ENCODE measurements at places on chromosomes 1 and 21. TPM values are rescaled to one million over a fixed set of nuclear protein-coding genes. Genes with fewer than 3 reads are reported as not detected.

- no peak for DNase-seq
These were observed 30.2 kb downstream of the GRIK1 start for GRCh38 chr21:29909571-29909970.

BACE2 gene
- 20.0 TPM for total RNA-seq

GRCh38 chr1:79133774-79134364 is 127.3 kb upstream of the ADGRL4 start:
- no peak for DNase-seq

DNA sequence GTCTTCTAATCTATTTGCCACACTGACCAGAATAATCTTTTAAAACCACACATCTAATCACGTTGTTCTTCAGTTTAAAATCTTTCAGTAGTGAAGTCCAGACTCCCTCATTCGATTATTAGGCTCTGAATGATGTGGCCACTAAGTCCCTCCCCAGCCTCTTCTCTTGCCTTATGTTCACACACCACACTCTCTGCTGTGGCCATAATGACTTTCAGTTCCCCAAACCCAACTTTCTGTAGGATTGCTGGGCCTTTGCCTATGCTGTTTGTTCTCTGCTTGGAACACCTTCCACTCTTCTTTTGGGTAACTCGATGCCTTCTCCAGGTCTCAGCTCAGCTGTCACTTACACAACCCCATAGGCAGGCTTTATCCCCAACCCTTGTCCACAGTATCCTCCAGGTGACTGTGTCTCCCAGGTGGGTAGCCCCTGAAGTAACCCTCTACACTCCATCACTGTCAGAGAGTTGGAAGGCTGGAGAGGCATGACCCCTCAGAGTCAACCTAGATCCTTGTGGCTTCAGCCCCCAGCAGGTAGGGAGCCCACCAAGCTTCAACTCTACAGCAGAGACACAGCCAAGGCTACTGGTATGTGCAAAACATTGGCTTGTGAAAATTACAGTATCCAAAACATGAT is 8.4 kb upstream of the SLC37A1 start:
- DNase-seq = no peak

GRCh38 chr21:45613881-45614280 is 29.6 kb upstream of the PCBP3 start:
- no peak for DNase-seq

- DNase-seq = no peak
These were observed 5.8 kb downstream of the TIAM1 start for GRCh38 chr21:31337996-31338907.

GRCh38 chr1:65792669-65793358 is at the start of gene PDE4B:
TSS of gene PDE4B (plus strand) at chr1:65792895.
- no peak for DNase-seq

VANGL2 gene
- 1.5 TPM for total RNA-seq

DNA sequence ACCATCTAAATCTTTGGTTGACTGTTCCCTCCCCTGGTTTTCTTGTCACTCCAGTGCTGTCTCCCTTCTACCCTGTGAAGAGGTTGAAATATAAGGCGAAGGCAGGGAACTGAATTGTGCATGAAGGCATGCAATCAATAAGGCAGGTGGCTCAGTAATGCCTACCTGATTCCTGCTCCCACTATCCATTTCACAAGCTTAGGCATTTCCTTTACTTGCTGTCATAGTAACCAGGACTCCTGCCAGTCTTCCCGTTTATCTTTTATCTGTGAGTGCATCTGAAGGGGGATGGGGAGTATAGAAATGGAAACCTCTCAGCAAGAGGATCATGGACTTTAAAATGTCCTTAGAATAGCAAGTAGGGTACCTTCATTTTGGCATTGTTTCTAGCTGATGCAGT is 40.5 kb downstream of the MRPS6 start:
- peak; percentile 8 for DNase-seq

DNA sequence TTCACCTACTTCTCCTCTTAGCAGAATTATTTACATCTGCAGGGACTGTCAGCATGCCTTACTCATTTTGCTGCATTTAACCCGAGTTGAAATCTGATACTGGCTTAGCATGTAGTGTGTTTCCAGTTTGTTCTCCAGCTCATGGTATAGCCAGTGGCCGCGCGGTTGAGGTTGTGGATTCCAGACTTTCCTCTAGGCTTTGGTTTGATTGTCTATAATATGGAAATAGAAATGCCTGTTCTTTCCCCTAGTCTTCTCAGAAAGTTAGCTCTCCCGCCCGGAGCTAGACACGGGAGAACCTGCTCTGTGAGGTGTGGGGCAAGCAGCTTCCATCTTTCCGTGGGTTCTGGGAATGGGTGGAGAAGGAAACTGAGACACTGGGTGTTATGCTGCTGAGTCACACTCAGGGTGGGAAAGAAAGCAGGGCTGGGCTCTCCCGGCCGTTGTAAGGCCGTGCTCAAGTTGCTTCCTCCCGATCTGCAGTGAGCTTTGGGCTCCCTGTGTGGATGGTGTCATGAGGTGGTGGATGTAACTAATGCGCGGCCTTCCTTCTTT is 206.8 kb upstream of the TMEM51 start:
- peak; percentile 48 for DNase-seq

OR2T12 gene
- not detected for total RNA-seq

FTCD gene
- 0.33 TPM for total RNA-seq

DNA sequence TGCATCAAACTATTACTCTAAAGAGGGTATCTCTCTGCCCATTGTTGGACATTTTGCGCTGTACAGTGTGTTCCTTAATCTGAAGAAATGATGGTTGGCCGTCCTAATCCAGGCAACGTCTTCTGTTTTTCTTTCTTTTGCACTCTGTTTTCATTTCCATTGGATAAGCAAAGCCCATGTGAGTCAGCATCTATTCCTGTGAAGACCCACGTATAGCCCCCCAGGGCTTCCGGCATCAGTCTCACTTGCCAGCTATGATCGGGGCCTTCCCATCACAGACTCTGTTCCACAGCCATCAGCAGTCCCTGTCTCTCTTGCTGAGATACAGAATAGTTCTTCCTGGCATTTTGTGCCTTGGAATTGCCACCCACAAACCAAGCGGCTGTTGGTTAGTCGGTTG is 29.2 kb upstream of the BRDT start:
- DNase-seq = no peak

GRCh38 chr1:28199328-28200233 is 23.1 kb upstream of the PTAFR start:
- no peak for DNase-seq

KRTAP22-2 gene
- not detected for total RNA-seq

GRCh38 chr1:180234369-180235076 is 4.5 kb downstream of the LHX4 start:
- DNase-seq = no peak

OR6N1 gene
- not detected for total RNA-seq

NBPF4 gene
- not detected for total RNA-seq

DNA sequence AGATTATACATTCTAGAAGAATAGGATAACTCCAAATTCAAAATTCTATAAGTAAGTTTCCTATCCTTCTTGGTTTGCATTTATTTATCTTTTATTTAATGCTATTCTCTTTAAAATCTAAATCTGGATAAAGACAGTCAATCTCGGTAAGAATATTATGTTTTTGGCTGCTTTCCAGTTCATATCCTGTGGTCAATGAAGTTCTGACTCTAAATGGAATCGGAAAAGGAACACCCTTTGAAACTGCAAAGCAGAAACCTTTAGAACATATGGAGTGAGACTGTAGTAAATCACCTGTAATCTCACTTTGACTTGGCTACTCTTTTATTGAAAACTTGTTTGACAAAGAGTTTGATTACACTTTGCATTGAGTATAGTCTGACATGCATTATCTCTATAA is 85.2 kb downstream of the KIFAP3 start:
- DNase-seq = no peak

DNA sequence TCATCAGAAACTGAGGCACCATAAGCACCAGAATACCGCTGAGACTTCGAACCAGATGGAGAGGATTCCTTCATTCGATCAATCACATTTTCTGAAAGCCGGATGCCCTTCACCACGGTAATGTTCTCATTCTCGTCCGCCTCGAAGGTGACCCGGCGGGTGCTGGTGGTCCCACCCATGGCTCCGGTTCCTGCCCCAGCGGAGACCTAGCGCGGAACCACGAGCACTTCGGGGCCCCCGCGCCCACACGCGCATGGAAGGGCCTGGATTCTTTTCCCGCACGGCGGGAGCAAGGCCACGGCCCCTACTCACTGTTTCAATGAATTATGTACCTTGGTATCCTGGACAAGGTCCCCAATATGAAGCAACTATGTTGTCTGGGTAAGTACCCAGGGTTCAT is 33.1 kb upstream of the WDTC1 start:
- DNase-seq = no peak

GRCh38 chr1:178518894-178519293 is 6.0 kb downstream of the TEX35 start:
- no peak for DNase-seq

DNA sequence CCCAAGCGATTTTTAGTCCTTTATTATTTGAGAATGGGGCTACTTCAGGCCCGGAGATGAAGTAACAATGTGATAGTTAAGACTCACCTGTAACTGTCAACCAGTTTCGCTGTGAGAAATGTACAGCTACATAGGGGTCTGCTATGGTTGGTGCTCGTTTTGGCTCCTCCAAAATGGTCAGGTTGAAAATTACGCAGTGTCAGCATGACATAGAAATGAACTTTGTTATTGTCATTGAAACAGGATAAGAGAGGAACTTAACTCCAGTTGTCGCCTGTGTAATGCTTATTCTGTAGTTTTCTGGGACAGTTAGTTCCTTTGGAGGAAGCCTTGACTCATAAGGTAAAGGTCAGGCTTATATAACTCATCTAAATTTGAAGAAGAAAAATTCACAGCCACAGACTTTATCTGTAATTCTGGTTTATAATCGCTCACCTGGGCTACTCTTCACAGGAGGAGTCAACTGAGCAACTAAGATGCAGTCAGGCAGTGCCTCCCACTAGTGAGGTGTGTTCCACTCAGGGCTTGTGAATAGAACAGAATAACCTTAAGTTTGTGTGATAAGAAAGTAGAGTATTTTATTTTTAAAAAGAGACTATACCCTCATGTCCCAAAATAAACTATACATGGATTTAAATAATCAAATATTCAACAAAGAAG is 130.9 kb downstream of the CD247 start:
- DNase-seq = no peak

NCF2 gene
- total RNA-seq = 0.34 TPM

DNA sequence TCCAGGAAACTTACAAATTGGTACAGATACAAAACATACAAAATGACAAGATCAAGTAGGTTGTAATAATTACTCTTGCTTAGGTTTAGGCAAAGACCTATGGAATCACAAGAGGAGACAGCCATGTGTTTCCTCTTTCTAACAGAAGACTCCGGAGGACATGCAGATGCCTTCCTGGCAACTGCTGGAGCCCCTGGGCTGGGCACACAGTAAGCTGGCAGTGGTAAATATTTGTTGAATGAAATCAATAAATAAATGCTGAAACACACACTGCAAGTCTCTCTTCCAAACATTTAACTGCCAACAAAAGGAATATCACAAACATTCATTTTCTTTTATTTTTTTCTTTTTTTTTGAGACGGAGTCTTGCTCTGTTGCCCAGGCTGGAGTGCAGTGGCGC is 149.4 kb downstream of the SLC45A1 start:
- no peak for DNase-seq

GRCh38 chr1:163163881-163164582 is 38.7 kb downstream of the RGS5 start:
- DNase-seq = no peak

CD1E gene
- not detected for total RNA-seq

GRCh38 chr1:3625151-3625907 is 514 bp downstream of the TPRG1L start:
- DNase-seq = peak; percentile 74

MYBPH gene
- not detected for total RNA-seq
